Forelimb muscle (tissue), 1 donor: ENCODE measurements at places on chromosomes 1 and 21. TPM values are rescaled to one million over a fixed set of nuclear protein-coding genes. Genes with fewer than 3 reads are reported as not detected.

C1orf226 gene
- 0.72 TPM for polyA plus RNA-seq

TEDDM1 gene
- 0.11 TPM for polyA plus RNA-seq

GRCh38 chr1:228060458-228061190 lies 21.9 kb upstream of the ARF1 start:
- no peak for DNase-seq

DNA sequence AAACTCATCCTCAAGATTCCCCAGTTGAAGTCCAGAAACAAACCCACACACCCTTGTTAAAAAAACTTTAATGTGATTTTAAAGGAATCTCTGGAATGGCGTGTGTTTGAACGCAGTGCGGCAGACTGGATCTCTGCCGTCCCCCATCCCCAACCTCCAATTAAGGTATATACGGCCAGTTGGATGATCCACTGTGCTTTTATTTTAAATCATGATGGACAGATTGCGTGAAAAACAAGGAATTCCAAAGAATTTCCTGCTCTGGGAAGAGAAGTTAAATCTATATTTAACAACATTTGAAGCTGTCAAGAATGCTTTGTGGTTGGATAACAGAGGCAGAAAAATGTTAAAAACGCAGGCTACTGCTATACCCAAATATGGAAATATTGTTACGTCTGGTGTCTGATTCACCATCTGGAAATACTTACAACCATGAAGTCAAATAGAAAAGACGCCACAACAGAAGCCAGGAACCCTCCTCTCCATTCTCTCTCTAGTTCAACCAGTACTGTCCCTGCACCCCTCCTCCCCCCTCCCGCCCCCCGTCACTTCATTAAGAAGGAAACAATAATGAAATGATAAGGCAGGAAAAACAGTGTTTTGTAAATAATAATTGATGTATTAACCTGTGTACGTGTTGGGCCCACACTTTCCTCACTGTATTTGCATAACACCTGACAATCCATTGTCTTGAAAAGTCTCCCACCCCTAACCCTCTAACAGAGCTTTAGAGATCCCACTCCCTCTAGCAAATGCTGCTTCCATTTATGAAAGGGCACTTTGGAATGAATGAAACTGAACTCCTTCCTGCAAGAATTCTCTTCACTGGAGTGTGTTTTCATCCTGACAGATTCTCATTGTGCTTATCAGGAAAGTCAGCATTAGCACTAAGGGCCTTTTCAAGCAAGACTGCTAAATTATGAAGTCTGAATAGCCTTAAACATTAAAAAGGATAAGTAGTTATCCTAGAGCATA lies 2.0 kb upstream of the CCN1 start:
- DNase-seq, result no peak
